Aorta (tissue), 5 donors: ENCODE measurements at places on chromosomes 6 and 20. TPM values are rescaled to one million over a fixed set of nuclear protein-coding genes. Genes with fewer than 3 reads are reported as not detected.

- no peaks in the 10 kb centered on the region for H3K27me3 ChIP-seq
- no peak overlapping the region for H3K4me3 ChIP-seq
- DNase-seq: no peak
These were observed 94.6 kb downstream of the TIAM2 start for GRCh38 chr6:155089746-155090145.

DNA sequence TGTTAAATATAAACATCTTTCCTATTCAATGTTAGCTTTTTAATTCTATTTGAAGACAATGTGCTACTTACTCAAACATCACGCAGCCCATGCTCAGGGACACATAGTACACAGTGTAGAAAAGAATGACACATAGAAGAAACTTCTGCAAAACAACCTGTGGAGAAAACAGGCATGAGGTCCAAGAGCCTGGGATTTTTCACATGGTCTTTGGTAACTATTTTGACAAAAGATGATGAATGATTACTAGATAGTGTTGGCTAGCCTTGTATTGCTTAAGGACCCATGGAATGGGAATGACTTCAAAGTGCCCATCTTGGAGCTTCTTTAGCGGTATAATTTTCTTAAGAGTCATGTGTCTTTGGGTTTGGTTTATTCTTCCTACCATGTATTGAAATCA, 15.4 kb downstream of the TMEM244 start:
- H3K36me3 ChIP-seq: no peaks in the 10 kb centered on the region
- no peak overlapping the region for H3K4me3 ChIP-seq
- no peaks in the 10 kb centered on the region for H3K4me1 ChIP-seq
- no peak overlapping the region for H3K27ac ChIP-seq
- no peaks in the 10 kb centered on the region for H3K27me3 ChIP-seq

GRCh38 chr20:48797275-48797825, 30.4 kb downstream of the PREX1 start:
- H3K27me3 ChIP-seq: no peaks in the 10 kb centered on the region
- peak; percentile 82 for DNase-seq
- no peaks in the 10 kb centered on the region for H3K36me3 ChIP-seq
- H3K4me1 ChIP-seq: no peaks in the 10 kb centered on the region

GRCh38 chr20:4122926-4123325, 107.6 kb upstream of the RNF24 start:
- DNase-seq: no peak
- H3K4me3 ChIP-seq: no peak overlapping the region
- no peaks in the 10 kb centered on the region for H3K27me3 ChIP-seq
- H3K36me3 ChIP-seq: no peaks in the 10 kb centered on the region
- peaks cover 2% of the 10 kb centered on the region for H3K4me1 ChIP-seq

GRCh38 chr20:19867074-19867473, 109.0 kb downstream of the RIN2 start:
- no peaks in the 10 kb centered on the region for H3K4me1 ChIP-seq
- no peak overlapping the region for H3K4me3 ChIP-seq
- no peaks in the 10 kb centered on the region for H3K36me3 ChIP-seq
- DNase-seq: no peak
- H3K27me3 ChIP-seq: no peaks in the 10 kb centered on the region
- no peak overlapping the region for H3K27ac ChIP-seq

DNA sequence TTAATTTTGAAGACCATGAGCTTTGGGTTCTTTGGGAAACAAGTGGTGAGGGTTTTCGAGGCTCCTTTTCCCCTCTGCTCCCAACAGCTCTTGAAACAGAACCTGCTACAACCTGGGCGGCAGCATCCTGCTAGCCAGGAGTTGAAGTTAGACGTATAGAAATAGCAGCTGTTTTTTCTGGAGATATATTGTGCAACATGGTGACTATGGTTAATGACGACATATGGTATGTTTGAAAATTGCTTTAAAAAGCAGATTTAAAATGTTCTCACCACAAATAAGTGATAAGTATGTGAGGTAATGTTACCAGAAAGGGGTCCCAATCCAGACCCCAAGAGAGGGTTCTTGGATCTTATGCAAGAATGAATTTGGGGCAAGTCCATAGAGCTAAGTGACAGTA, 138.9 kb downstream of the PDE7B start:
- no peak overlapping the region for H3K4me3 ChIP-seq
- H3K27ac ChIP-seq: no peak overlapping the region
- peaks cover 2% of the 10 kb centered on the region for H3K4me1 ChIP-seq
- no peaks in the 10 kb centered on the region for H3K27me3 ChIP-seq

DNA sequence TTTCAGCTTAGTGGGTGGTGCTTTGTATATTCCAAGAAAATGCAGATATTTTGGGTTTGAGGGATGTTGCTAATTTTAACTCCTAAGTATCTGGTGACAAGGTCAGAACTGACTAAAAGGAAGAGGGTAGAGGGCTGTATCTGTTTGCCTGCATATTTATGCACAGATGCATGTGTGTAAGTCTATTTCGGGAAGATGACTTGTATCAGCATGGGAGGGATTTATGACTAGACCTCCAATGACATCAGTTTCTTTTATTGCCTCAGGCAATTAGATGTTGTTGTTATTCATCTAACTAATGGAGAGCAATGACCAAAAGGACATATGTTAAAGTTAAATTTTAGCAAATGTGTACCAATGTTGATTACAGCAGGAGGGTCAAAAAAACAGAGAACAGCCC, 734.3 kb downstream of the QKI start:
- no peak for DNase-seq
- no peaks in the 10 kb centered on the region for H3K27me3 ChIP-seq
- H3K4me3 ChIP-seq: no peak overlapping the region

DNA sequence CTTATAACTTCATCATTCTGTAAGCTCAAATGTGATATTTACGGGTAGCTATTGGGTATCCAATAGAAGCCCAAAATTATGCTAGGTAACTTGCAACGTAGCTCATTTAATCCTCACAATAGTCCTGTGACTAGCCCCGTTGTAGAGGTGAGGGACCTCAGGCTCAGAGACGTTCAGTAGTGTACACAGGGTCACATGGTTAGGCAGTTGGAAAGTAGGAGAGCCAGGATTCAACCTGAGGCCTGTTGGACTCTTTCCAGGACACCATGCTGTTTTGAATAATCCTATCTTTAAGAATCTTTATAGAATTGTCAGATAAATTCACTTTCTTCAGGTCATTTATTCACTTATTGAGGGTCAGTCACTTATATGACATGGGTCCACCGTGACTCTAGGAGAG, 9.2 kb upstream of the ELOVL2 start:
- no peaks in the 10 kb centered on the region for H3K27me3 ChIP-seq
- no peaks in the 10 kb centered on the region for H3K36me3 ChIP-seq
- DNase-seq: no peak
- no peak overlapping the region for H3K4me3 ChIP-seq
- no peaks in the 10 kb centered on the region for H3K4me1 ChIP-seq
- H3K27ac ChIP-seq: no peak overlapping the region

DNA sequence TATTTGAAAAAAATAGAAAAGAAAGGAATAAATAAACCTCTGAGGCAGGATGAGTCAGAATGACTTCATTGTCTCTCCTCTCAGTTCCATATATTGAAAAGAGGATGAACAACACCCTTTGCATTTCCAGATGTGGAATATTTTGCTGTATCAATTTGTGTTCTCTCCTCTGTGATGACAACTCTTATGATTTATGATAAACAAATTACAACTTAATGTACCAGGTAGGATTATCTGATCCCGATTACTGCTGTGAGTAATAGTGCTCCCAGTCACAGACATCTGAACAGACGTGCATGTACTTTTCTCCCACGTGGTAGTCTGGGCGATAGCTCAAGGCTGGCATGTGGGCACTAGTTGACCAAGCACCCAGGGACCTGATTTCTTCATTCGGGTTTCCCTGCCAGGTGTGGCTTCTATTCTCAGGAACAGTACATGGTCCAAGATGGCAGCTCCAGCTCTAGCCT, 142.1 kb upstream of the SULF2 start:
- no peaks in the 10 kb centered on the region for H3K36me3 ChIP-seq
- no peak overlapping the region for H3K27ac ChIP-seq
- H3K27me3 ChIP-seq: no peaks in the 10 kb centered on the region

DNA sequence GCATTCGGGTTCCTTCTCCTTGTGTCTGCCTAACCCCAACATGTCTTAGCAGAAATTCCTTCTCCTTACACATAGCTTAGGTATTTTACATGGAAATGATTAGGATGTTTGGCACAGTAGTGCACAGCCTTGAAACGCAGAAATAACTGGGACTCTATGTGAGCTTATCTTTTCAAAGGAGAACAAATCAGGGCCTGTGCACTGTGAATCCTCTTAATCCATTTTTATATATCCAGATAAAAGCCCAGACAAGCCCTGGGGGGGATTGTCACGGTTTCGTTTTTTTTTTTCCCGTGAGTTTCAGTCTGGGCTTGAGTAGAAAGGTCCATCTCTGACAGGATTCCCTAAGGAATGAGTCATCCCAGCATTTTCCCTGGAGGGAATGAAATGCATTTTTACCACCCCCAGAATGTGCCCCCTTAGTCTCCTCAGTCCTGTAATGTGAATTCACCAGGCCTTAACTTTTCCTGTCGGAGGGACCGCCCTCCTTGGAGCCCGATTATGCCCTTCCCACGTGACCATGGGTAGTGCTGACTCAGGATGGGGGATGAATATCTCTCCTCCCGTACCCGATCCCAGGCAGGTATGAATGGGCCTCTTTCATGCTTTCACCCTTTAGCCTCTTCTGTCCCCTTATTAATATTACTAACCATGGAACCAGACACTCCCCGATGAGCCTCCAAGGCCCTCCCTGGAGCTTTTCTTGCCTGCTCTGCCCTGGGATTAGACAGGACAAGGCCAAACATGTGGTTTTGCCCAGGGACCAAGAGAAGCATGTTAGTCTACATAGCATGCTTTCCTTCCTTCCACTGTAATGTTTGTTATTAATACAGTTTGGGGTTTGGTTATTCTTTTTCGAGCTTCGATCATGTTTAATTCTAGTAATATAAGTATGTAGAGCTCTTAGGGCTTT, 23.9 kb upstream of the NAA20 start:
- peak overlapping the region; percentile 45 for H3K27ac ChIP-seq
- DNase-seq: no peak
- no peaks in the 10 kb centered on the region for H3K27me3 ChIP-seq
- H3K36me3 ChIP-seq: no peaks in the 10 kb centered on the region

DNA sequence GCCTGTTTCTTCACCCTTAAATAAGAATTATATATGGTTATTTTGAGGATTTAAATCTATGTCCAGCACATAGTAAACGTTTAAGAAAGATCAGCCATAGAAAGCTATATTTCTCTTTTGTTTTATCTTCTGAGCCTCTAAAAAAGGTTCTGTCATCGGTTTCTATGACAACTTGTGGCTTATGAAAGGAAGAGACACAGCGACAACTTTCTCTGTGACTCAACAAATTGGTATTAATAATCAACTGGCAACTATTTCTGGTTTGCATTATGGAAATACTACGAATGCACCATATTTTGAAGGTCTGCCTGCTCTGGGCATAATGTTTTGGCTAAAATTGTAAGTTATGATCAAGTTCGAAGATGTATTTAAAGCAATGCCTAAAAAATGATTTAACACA, 751.0 kb downstream of the CD109 start:
- no peaks in the 10 kb centered on the region for H3K27me3 ChIP-seq
- no peaks in the 10 kb centered on the region for H3K4me1 ChIP-seq
- H3K4me3 ChIP-seq: no peak overlapping the region
- H3K27ac ChIP-seq: no peak overlapping the region
- no peak for DNase-seq

GRCh38 chr6:99867026-99867425, 127.0 kb downstream of the MCHR2 start:
- no peak for DNase-seq
- H3K4me3 ChIP-seq: no peak overlapping the region
- H3K27ac ChIP-seq: no peak overlapping the region
- no peaks in the 10 kb centered on the region for H3K27me3 ChIP-seq
- no peaks in the 10 kb centered on the region for H3K36me3 ChIP-seq

DNA sequence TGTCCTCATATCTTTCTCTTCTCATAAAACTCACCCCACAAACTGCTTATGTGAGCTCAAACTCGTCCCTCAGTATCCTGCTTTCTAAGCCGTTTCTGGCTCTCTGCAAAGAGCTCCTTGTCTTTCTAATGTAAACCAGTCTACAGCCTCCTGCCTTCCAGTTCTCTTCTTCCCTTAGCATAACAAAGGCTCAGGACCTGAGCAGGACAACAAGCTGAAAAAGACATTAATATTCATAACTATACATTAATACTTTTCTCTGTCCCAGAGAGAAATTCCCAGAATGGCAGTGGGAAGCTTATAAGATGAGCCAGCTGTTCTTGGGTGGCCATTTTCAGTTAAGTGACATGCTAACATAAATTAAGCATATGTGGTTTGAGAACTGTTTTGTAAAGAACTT, 207.0 kb upstream of the TCF21 start:
- H3K4me1 ChIP-seq: no peaks in the 10 kb centered on the region
- H3K27ac ChIP-seq: no peak overlapping the region
- no peak overlapping the region for H3K4me3 ChIP-seq
- DNase-seq: no peak
- H3K36me3 ChIP-seq: no peaks in the 10 kb centered on the region

DNA sequence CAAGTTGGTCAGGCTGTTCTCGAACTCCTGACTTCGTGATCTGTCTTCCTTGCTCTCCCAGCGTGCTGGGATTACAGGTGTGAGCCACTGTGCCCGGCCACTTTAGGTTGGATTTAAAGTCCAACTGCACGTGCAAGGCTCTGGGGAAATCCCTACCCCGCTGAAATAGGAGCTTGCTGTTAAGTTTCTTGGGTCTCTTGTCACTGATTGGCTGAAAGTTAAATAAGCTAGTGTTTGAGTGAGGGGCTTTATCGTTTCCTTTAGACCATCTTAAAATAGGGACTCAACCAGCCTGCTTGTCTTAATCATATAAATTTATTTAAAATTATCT, 11.1 kb upstream of the SERINC1 start:
- no peaks in the 10 kb centered on the region for H3K4me1 ChIP-seq
- no peak overlapping the region for H3K27ac ChIP-seq
- no peaks in the 10 kb centered on the region for H3K36me3 ChIP-seq
- DNase-seq: no peak
- no peak overlapping the region for H3K4me3 ChIP-seq
- no peaks in the 10 kb centered on the region for H3K27me3 ChIP-seq

- no peak overlapping the region for H3K4me3 ChIP-seq
- H3K27ac ChIP-seq: no peak overlapping the region
- H3K4me1 ChIP-seq: no peaks in the 10 kb centered on the region
- no peaks in the 10 kb centered on the region for H3K36me3 ChIP-seq
- H3K27me3 ChIP-seq: no peaks in the 10 kb centered on the region
These were observed 157.2 kb downstream of the CDH26 start for GRCh38 chr20:60115451-60115850.

GRCh38 chr20:31523361-31524283, 9.4 kb downstream of the HM13 start:
- no peak overlapping the region for H3K27ac ChIP-seq
- H3K4me3 ChIP-seq: no peak overlapping the region
- peaks cover 4% of the 10 kb centered on the region for H3K36me3 ChIP-seq
- no peaks in the 10 kb centered on the region for H3K4me1 ChIP-seq

GRCh38 chr6:165663377-165663735, 315 bp upstream of the PDE10A start:
- H3K27ac ChIP-seq: no peak overlapping the region
- no peaks in the 10 kb centered on the region for H3K36me3 ChIP-seq
- peak; percentile 64 for DNase-seq
- H3K4me3 ChIP-seq: peak overlapping the region; percentile 88
- peaks cover 4% of the 10 kb centered on the region for H3K27me3 ChIP-seq
- H3K4me1 ChIP-seq: no peaks in the 10 kb centered on the region

BPIFB1 gene
- total RNA-seq: not detected

CARMIL1 gene
- total RNA-seq: 33.9 TPM

SLC22A2 gene
- not detected for total RNA-seq

CASS4 gene
- total RNA-seq: 3.4 TPM

KCNK5 gene
- 1.2 TPM for total RNA-seq

SLCO4A1 gene
- total RNA-seq: 14.6 TPM

SF3B5 gene
- 82.4 TPM for total RNA-seq

C4B gene
- 149 TPM for total RNA-seq

KCNS1 gene
- not detected for total RNA-seq

DNAH8 gene
- 0.03 TPM for total RNA-seq

AGER gene
- 6.4 TPM for total RNA-seq

RSPO3 gene
- total RNA-seq: 5.2 TPM

RPS18 gene
- total RNA-seq: 1,720 TPM

DDR1 gene
- total RNA-seq: 29.5 TPM
